ENCODE measurements at places on chromosomes 12 and 14.

GRCh38 chr12:89959179-89959578, 250.5 kb upstream of the ATP2B1 start:
- DNase-seq = peak; percentile 80

DNA sequence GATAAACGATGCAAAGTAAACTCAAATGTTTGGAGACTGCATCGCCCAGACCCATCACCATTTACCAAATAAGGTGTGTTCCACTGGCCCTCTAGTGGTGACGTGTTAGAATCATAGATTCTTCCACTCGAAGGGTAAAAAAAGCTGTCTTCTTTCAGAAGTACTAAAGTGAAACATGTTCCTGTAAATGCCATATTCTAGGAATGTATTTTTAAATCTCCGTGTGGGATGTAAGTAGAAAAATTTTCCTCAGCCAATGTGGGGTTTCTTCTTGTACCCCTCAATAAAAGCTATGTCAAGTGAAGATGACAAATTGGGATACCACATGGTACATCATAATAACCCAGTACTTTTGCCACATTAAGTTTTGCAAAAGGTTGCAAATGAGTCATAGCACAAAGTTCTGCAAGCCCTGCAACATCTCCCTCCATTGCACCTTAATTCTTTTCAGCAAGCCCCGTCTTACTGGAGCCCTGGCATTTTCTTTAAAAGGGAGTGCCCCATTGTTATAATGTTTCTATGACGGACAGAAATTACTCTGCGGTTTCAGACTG, 100.8 kb downstream of the CCER1 start:
- DNase-seq = peak; percentile 50

DNA sequence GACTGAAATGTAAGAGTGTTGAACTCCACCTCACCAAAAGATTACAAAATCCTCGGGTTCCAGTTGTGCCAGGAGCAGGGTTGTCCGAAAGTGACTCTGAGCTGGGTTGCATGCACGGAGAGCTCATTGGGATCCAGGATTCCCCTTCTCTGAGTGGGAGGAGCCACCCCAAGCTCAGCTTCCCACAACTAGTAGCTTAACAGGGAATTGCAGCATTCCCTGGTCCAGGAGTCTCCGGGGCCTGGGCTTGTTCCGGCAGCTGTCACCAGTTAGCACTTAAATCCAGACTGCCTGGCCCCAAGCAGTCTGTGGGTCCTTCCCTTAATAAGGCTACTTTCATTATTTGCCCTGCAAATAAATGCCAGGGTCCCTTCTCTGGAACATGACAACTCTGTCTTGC, 50.1 kb downstream of the CD9 start:
- peak; percentile 49 for DNase-seq

- no peak for DNase-seq
Measured at GRCh38 chr12:4203772-4204376, 69.7 kb upstream of the CCND2 start.

- DNase-seq = no peak
Measured at GRCh38 chr14:50008974-50009373, 107.4 kb downstream of the VCPKMT start.

GRCh38 chr12:58211211-58211610, 269.8 kb downstream of the ATP23 start:
- no peak for DNase-seq

DNA sequence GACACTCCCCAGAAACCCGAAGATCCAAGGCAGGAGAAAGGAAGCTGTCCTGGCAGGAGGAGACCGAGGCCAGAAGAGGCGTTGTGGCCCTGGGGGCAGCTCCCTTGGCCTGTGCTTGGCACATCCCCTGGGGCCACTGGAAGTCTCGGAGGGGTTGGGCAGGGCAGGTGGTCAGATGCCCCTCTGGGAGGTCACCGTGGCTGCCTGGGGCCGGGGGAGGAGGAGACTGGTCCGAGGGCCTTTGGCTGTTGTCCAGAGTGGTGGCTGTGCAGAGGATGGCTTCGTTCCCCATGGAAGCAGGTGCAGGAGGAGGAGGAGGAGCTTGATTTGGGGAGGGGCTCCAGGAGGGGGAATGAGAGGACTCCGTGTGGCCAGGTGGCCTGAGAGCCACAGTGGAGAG, 3.3 kb upstream of the NUDT14 start:
- no peak for DNase-seq

GRCh38 chr14:81440041-81440440, 39.9 kb upstream of the STON2 start:
- no peak for DNase-seq

DNA sequence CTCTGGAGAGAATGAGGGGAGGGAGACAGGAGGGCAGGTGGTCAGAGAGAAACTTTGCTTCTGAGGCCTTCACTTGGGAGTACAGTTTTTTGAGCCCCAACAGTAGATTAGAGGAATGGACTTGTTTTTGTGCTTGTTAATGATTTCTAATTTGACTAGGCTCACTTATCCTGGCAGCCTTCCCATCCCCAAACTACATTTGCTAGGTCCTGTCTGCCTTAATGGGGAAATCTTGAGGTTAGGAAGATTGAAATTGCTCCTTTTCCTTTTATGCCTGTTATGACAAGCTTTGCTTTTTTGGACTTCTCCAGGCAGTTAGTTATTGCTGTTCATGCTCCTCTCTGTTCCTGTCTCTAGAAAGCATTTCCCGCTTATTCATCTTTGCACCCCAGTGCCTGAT, 37.7 kb downstream of the SYNE2 start:
- DNase-seq = no peak

DNA sequence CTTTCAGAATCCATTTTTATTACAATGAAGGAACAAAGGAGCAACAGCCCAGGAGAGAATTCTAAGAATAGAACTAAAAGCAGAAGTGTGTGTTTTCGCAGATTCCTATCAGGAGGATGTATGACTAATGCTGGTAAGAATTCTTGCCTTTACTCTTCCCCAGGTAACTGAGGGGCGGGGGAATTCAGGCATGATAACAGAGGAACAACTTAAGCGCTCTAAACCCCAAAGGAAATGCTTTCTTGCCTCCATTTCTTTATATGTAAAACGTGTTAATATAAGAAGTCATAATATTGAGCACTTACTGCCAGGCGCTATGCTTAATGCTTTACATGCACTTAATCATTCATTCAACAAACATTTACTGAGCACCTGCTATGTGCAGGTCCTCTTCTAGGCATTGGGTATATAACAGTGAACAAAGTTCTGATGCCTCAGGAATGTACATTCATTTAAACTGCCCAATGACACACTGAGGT, 4.5 kb downstream of the HCAR1 start:
- no peak for DNase-seq

- no peak for DNase-seq
Measured at GRCh38 chr12:63898764-63899337, 54.4 kb downstream of the SRGAP1 start.

DNA sequence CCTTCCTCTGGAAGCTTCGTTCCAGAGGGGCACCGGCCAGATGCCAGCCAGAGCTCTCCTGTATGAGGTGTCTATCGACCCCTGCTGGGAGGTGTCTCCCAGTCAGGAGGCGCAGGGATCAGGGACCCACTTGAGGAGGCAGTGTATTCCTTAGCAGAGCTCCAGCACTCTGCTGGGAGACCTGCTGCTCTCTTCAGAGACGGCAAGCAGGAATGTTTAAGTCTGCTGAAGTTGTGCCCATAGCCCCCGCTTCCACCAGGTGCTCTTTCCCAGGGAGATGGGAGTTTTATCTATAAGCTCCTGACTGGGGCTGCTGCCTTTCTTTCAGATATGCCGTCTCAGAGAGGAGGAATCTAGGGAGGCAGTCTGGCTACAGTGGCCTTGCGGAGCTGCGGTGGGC, 22.2 kb upstream of the NAV3 start:
- DNase-seq = no peak

All from EH (cell line).